ENCODE measurements at places on chromosomes 12 and 14.

- DNase-seq: no peak
Observed at GRCh38 chr12:123741937-123742572, 20.0 kb upstream of the DNAH10 start.

- DNase-seq: no peak
Observed at GRCh38 chr14:99625476-99625875, 19.5 kb upstream of the HHIPL1 start.

- DNase-seq: no peak
Observed at GRCh38 chr14:45939572-45939971, 686.6 kb upstream of the MIS18BP1 start.

- peak; percentile 31 for DNase-seq
Observed at GRCh38 chr12:45730348-45731189, 1.1 kb downstream of the ARID2 start.

DNA sequence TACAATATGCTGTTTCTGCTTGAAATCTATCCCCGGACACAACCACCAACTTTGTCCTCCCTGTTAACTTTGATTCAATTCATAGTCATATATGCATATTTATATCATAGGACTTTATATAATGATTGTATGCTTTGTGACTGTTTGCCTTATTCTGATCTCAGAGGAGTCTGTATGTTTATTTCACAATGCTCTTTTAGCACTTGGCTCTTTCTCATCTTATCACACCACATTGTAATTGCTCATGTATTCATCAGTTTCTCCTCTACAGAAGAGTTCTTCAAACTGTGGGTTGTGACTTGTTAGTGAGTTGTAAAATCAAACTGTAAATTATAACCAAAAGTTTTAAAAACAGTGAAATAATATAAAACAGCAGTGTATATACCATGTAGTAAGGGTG lies 21.7 kb upstream of the PPM1A start:
- DNase-seq: no peak

DNA sequence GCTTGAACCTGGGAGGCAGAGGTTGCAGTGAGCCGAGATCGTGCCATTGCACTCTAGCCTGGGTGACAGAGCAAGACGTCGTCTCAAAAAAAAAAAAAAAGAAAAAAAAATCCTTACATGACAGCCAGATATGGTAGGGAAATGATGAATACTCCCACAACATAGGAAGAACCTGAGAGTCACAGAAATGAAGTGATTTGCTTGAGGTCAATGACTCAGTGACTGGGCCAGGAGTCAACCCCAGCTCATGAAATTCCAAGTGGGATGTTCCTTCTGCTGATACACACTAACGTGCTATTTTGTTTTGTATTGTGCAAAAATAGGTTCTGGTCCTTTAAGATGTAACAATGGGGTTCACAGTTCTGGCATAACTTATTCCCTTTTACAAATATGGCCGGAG lies 9.0 kb downstream of the RHOF start:
- DNase-seq: no peak

DNA sequence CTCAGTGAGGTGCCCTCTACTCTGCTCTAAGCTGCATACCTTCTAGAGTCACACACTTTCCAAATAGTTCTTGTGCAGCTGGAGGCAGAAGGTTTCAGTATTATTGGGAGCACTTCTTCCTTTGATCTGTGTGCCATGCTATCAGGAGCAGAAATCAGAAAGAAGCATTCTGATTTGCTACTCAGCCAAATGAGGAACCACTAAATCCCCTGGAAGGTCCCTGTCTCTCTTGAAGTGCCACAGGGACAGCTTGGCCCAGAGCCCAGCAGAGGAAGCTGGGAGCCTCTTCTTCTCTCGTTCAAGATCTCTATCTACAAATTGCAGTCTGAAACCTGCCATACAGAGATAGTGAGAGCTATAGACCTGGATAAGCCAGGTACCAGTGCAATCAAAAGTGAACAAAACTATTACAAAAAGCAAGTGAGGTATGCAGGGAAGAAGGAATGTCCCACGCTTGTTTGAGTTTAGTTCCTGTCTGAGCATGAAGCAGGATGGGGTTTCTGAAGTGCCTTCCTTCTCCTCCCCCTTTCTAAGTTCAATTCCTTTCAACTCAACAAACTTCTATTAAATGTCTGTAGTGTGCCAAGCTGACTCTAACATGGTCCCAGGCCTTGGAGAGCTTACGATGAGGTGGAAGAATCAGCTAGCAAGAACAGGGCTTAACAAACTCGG lies 100.9 kb upstream of the PARP11 start:
- no peak for DNase-seq

DNA sequence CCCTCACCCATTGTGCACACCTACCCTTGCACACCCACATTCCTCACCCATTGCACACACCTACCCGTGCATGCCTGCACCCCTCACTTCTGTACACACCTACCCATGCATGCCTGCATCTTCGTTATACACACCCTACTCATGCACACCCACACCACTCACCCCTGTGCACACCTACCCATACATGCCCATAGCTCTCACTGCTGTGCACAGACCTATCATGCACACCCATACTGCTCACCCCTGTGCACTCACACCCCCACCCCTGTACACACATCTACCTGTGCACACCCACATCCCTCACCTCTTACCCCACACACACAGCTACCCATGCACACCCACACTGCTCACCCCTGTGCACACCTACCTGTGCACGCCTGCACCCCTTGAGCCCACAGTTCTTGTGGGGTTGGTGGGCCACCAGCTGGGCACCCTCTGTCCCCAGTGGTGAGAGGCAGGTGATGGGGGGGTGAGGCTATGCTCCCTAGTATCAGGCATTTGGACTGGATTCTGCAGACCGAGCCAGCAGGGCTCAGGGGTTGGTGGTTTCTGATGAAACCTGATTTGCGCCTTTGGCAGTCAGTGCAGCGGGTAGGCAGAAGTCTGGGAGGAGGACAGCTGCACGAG lies 15.6 kb downstream of the CEP170B start:
- no peak for DNase-seq

DNA sequence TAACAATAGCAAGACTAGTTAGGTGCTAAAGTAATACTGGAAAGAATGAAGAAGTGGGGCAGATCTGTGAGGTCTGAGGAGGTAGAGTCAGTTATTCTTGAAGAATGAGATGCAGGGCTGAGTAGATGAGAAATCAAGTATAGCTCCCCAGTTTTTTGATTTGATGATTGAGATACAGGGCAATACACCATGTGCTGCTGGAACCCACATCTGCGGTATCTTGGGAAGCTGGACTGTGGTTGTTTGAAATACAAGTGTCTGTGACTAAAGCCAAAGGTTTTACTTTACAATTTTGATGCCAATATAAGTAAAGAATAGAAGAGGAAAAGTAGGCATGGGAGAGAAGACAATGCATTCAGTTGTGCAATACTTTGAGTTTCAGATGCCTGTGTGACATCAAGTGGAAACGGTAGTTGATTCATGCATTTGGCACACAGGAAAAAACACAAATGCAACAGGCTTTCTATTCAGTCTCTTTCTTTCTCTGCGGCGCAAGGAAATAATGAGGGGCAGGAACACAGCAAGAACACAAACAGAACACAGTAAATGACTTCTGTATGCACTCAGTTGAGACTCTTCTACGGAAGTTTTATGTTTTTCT lies 190.2 kb upstream of the SLC38A2 start:
- DNase-seq: no peak

- no peak for DNase-seq
Observed at GRCh38 chr12:21780786-21781185, 6.3 kb upstream of the KCNJ8 start.

- no peak for DNase-seq
Observed at GRCh38 chr12:85725991-85726390, 110.2 kb downstream of the RASSF9 start.

DNA sequence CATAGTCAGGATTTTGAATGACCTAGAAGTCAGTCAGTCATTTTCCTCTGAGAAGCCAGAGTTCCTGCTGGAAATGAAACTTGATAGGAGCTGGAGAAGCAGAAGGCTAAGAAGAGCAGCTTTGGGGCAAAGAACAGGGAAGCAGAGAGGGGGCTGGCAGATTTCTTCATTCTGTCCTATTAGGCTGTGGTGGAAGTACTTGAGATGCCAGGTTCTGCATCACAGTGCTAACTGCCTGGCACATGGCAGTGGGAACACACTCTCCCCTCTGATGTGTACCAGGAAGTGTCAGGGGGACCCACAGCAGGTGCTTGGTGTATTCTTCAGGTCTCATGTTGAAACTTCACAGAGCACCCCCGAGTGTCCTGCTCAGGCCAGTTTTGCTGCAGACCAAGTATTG lies 61.0 kb downstream of the SUSD6 start:
- DNase-seq: no peak

GRCh38 chr14:35050652-35051051 lies 4.6 kb downstream of the FAM177A1 start:
- no peak for DNase-seq

- no peak for DNase-seq
Observed at GRCh38 chr14:65170768-65171507, 68.6 kb upstream of the MAX start.

GRCh38 chr12:62123721-62124203 lies 136.4 kb upstream of the USP15 start:
- no peak for DNase-seq

DNA sequence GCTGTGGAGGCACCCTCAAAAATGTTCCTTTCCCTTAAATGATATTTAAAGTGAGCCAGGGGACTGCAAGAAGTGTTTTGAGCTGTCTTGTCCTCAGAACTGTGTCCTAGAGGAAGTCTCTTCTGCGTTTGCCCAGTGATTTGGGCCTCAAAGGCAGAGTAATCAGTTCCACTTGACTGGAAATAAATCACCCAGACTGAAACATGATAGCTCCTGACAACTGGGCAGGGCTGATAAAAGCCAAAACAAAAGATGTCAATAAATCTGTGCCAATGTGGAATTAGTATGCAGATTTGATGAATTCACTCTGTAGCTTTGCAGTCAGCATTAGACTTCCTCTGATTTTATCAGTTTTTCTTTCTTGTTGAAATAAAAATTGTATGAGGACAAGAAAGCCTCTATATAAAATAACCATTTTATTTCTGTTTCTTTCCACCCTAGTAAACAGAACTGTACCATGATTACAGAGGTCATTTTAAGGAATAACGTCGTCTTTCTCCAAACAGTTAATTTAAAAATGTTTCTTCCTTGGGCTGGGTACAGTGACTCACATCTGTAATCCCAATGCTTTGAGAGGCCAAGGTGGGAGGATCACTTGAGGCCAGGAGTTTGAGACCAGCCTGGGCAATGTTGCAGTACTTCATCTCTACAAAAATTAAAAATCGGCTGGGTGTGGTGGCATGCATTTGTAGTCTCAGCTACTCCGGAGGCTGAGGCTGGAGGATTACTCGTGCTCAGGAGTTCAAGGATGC lies 180.8 kb downstream of the ERC1 start:
- no peak for DNase-seq

GRCh38 chr12:53739214-53740129 lies 12.2 kb upstream of the CALCOCO1 start:
- DNase-seq: no peak

DNA sequence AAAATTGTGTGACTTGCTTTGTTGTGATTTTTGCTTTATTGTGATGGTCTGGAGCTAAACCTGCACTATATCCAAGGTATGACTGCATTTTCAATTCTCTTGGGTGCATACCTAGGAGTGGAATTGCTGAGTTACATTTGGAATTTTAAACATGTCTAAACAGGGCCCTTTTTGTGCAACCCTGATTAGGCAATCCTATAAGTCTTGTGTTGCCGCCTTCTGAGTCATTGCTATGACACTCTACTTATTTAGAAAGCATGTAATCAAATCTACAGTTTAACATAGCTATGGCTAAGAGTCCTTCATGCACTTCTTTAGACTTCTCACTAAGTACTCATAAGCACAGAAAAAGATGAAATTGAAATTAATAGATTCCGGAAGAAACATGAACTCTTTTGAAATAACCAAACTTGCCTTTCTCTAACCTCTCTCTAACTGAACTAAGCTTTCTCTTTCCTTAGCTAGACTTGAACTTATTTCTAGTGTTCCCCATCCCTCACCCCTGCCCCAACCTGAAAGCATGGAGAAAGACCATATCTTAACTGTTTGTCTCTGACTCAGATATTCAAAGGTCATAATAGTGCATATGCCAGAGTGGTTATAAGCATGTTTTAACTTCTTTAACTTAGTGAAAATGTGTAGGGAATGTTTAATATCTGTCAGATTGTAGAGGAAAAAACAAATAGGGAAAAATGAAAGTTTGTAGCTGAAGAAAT lies 203.0 kb downstream of the SNAPC1 start:
- DNase-seq: no peak

DNA sequence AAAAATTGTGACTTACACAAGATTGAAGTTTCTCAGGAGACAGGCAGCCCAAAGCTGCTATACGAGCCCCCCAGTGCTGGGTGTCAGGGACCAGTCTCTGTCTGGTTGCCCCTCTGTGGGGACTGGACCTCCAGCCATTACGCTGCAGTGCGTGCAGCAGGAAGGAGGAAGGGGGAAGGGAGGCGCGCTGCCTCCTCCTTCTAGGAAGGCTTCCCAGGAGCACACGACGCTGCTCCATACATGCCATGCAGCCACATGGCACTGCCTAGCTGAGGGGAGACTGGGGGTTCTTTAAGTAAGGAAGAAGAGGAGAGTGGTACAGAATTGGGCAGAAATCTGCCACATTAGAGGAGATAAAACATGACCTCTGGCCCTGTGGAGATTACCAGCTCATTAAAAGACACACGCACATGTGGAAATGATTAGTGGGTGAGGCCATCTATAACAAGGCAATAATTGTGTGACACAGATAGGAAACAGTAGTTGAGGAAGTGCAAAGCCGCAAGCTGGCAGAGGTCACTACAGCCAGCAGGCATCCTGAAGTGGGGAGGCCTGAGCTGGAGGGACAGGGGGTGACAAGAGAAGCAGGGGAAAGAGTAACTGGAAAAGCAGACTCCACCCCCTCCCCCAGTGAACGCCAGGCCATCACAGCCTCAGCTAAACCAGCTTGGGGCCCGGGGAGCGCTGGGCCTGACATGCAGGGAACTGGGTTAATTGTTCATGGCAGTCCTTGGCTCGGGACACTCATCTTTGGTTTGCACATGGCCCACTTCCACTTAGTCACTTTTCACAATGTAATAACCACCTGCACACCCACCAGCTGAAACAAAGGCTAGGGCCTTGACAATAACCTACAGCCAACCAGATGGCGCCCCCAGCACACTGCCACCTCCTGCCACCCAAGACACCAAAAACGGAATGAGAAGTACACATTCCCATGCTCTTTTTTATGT lies 39.6 kb downstream of the CCDC88C start:
- DNase-seq: no peak

- no peak for DNase-seq
Observed at GRCh38 chr12:111886662-111887545, 44.9 kb downstream of the MAPKAPK5 start.

DNA sequence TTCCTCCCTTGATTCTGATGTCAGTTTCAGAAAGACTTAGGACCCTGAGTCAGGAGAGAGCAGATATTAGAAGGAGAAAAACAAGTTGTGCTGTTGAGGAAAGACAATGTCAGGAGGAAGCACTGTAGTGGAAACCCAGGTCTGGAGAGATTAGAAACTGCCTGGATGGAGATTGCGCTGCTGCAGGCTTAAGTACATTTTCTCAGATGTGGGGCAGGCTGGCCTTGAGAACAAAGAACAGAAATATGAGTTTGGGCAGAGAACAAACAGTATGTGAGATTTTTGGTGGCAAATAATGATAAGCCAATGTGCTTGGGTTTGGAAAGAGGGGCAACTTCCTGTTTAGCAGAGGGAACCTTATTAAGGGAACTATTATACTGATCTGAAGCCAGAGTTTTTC lies 74.3 kb upstream of the PRMT8 start:
- no peak for DNase-seq

GRCh38 chr14:23483236-23483854 lies 13.8 kb downstream of the NGDN start:
- DNase-seq: no peak

GRCh38 chr12:124464062-124464461 lies 103.3 kb downstream of the NCOR2 start:
- DNase-seq: no peak
